Stimulated activated CD8-positive, alpha-beta memory T cell treated with anti-CD3 and anti-CD28 coated beads, Interleukin-2, amount 100 ng/mL, for 48 hours (primary cell): ENCODE measurements at places on chromosomes 6 and 20.

DNA sequence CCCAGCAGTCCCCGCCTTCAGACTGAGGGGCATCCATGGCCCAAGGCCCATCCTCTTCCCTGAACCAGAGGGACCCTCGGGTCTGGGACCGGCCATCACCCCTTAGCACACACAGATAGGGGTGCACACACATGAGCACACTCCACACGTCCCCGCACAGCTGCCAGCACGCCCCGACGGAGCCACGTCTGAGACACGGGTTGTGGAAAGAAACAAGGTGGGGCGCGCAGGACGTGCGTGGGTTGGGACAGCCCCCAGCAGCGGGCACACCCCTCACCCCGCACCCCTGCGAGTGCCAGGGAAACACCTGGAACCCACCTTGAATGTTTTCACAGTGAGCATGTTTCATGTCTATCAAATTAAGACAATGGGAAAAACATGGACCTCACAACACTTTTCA, 6.4 kb downstream of the GATA5 start:
- no peak for DNase-seq

GRCh38 chr6:99612551-99613408, 6.1 kb downstream of the PRDM13 start:
- no peak for DNase-seq

GRCh38 chr20:2314759-2315439, 19.1 kb downstream of the TGM3 start:
- no peak for DNase-seq

GRCh38 chr20:17339000-17339399, 112.2 kb downstream of the PCSK2 start:
- no peak for DNase-seq

- DNase-seq: peak; percentile 26
Observed at GRCh38 chr20:62117658-62118057, 4.6 kb upstream of the LSM14B start.

DNA sequence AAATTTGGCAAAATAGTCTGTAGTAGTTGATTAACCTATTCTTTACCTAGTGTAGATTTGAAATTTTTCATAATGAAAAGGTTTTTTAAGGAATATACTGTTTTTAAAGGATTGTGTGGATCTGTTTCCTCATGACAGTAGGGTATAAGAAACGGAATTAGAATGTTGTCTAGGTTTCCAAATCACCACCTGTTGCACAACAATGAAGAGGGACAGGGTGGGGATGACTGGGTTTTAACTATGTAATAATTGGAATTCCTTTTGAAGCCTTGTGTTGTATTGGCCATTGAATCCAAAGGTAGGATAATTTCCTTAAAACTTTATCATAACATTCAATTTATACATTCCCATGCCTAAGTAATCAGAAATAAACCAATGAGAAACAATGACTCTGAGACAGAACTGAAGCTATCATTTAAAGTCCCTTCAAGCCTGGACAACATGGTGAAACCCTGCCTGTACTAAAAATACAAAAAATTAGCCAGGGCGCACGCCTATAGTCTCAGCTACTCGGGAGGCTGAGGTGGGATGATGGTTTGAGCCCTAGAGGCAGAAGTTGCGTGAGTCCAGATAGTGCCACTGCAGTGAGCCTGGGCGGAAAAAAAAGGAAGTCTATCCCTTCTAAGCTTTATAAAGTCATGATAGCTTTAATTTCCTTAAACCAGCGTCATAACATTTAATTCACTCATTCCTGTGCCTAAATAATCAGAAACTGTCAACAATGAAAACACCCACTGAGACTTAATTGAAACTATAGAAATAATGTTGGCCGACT, 18.3 kb upstream of the SLC17A5 start:
- DNase-seq: no peak

DNA sequence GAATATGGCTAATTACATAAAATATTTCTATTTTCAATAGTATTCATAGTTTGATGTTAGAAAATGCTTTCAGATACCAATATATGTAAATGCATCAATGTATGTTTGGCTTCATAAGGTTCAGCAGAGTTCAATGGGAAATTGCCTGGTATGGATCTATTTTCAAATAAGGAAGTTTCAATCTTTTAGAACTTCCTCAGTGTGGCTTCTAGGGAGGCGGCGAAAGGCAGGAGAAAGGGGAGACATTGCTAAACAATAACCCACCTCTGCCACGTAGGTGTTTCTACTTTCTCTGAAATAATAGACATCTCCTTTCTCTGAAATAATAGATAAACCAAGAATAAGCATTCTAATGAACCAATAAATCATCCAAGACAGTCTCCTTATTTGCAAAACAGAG, 237.7 kb upstream of the RAB32 start:
- DNase-seq: no peak

GRCh38 chr6:109073344-109074132, 21.1 kb downstream of the SESN1 start:
- no peak for DNase-seq

- no peak for DNase-seq
Observed at GRCh38 chr6:36677059-36677749, 1.3 kb upstream of the CDKN1A start.

- DNase-seq: no peak
Observed at GRCh38 chr6:111862314-111862713, 10.9 kb downstream of the FYN start.

DNA sequence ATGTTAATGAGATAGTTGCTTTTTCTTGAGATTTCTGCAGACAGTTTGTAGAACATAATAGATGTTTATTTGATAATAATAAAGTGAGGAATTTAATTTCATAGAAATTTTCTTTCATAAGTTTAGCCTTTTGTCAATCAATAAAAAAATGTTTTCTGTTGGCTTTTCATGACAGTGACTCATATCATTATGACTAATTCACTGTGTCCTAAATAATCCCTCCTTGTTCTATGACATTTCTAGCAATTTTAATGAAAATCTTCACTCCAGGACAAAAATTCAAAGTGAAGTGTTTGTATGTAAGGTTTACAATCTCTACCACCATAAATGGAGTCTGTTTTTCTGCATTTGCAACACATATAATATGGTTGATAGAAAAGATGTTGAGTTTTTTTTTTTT, 109.9 kb downstream of the UTRN start:
- DNase-seq: no peak

GRCh38 chr6:81788748-81789147, 36.3 kb upstream of the TENT5A start:
- no peak for DNase-seq

DNA sequence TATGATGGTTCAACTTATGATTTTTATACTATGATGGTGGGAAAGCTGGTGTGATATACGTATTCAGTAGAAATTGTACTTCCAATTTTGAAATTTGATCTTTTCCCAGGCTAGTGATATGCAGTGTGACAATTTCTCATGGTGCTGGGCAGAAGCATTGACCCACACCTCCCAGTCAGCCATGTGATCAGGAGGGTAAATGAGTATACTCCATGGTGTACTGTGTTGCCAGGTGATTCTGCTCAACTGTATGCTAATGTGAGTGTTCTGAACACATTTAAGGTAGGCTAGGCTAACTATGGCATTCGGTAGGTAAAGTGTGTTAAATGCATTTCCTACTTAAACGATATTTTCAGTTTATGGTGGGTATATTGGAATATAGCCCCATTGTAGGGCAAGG, 19.1 kb downstream of the PTPRA start:
- DNase-seq: no peak

- DNase-seq: no peak
Observed at GRCh38 chr6:122715725-122716124, 63.8 kb upstream of the FABP7 start.
